Activated naive CD4-positive, alpha-beta T cell (primary cell): ENCODE measurements at places on chromosomes 3 and 15.

GRCh38 chr3:158456114-158456513, 114.9 kb upstream of the MLF1 start:
- no peak for DNase-seq

- DNase-seq: no peak
These were observed 3.5 kb downstream of the XRN1 start for GRCh38 chr3:142444343-142444742.

DNA sequence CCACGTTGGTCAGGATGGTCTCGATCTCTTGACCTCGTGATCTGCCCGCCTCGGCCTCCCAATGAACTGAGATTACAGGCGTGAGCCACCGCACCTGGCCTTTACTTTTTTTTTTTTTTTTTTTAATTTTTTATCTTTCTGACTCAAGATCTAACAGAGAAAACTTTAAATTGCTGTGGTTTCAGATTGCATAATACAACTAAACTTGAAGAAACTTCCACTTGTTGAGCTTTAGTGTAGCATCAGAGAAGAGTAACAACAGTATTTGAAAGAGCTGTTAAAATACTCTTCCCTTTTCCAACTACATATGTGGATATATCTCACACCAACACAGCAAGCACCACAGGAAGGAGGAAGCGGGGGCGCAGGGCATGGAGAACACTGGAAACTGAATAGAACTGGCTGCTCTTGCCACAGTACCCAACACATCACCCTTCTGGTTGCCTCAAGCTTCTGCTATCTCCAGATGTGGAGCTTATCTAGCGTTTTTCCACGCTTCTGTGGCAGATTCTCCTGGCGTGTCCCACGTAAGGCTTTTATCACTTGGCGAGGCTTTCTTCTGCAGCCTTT, 45.4 kb downstream of the MAP6D1 start:
- DNase-seq: no peak

DNA sequence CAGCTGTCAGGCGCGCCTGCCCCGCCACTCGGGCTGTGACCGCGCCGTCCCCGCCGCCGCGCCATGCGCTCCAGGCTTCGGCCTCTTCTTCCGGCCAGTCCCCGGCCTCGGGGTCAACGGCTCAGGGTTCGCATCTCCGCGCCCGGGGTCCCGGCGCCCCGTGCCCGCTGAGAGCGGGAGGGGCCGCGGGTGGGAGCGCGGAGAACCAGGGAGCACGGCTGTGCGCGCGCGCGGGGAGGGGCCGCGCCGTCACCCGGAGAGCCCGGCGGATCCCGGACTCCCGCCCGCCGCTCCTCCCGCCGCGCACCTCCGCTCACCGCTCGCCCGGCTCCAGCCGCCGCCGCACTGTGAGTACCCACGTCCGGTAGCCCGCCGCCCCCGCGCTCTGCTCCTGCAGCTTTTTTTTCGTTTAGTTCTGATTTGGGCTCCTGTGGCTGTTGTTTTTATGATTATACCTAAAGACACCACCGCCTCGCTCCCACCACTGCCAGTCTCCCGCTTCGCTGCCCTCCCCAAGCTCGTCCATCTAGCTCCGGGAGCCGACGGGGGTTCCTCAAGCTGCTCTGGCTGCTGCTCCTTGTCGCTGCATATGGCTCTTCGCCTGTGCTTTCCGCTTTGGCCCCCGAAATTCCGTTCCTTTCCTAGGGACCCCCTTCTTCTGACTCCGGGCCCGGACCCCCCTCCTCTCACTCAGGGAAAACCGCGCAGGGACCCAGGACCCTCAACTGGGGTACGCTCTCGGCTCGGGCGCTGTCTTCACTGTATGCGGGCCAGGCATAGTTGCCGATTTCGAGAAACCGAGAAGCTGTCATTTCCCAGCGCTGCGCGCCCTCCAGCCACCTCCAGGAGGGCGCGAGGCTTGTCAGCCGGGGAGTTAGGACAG, 1.8 kb upstream of the SKOR1 start:
- no peak for DNase-seq

- DNase-seq: no peak
These were observed 104.4 kb downstream of the RBMS3 start for GRCh38 chr3:29385046-29385830.

DNA sequence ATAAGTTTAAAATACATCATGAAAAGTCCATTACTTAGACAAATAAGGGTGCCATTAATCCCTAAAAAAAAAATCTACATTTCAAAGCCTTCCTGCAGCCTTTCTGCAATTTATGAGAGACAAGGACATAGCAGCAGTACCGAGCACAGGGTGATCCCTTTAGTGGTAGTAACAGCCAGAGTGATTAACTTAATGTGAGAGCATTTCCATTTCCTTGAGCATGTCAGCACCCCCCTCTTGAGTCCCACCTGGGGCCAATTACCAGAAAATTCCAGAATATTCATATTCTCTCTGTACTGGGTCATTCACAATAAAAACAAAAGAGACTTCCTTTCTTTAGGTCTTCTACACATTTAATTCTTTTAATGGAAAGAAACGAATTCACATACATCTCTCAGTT, 546.9 kb upstream of the CCDC54 start:
- DNase-seq: no peak
